ENCODE measurements at places on chromosomes 6 and 20. TPM values are rescaled to one million over a fixed set of nuclear protein-coding genes. Genes with fewer than 3 reads are reported as not detected.

- H3K27ac ChIP-seq, result no peak within 1 kb of the TSS
These were observed at the start of gene TCF21 for GRCh38 chr6:133888929-133889556. Gene TCF21, plus strand, starts transcription at chr6:133889113. Its CDS starts 285 bp downstream, at chr6:133889398.

- H3K4me1 ChIP-seq, result no peaks in the 10 kb centered on the region
- no peaks in the 10 kb centered on the region for H3K36me3 ChIP-seq
- H3K27ac ChIP-seq, result no peak overlapping the region
- no peaks in the 10 kb centered on the region for H3K27me3 ChIP-seq
These were observed 44.5 kb upstream of the GJE1 start for GRCh38 chr6:142087950-142088857.

DNA sequence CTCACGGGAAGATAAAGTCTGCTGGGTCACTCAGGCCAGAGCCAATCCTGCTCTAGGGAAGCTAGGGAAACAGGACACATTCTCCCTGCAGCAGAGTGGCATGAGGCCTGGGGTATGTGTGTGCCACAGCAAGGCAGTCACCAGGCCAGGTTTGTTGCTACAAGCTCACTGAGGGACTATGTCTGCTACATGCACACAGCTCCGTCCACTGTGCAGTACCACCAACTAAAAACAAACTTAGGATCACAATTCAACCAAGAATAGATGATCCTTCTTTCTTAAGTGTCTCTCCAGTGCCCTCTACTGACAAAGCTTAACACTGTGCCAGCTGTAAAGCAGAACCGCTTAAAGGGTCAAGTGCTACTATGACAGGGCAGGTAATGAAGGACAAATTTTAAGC is 192.5 kb downstream of the PTPRK start:
- no peaks in the 10 kb centered on the region for H3K27me3 ChIP-seq
- H3K4me3 ChIP-seq, result no peak overlapping the region
- no peaks in the 10 kb centered on the region for H3K36me3 ChIP-seq

GRCh38 chr6:166308033-166308768 is at the start of gene PRR18:
Gene PRR18, minus strand, starts transcription at chr6:166308392. Its CDS starts 250 bp downstream, at chr6:166308142.
- H3K27ac ChIP-seq, result peak within 1 kb of the TSS; percentile 48
- no peaks in the 10 kb centered on the region for H3K27me3 ChIP-seq
- H3K4me3 ChIP-seq, result peak within 1 kb of the TSS; percentile 67

DNA sequence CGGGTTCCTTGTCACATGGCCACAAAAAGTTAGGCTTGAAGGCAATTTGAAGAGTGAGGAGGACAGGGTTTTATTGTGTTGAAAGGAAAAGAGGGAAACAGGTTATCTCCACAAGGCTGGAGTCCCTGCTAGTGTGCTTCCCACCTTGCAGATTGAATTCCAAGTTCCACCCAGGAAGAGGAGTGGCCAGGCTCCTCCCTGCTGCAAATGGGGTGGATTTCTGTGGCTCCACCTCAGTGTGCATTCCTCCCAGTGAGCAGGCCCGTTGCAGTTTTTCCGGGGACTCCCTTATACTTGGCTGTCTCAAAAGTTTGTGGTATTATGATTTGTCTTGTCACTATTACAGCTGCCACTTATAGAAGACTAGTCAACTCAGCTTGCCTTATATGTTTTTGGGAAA is 281.8 kb upstream of the PLCB4 start:
- no peaks in the 10 kb centered on the region for H3K4me1 ChIP-seq
- H3K27ac ChIP-seq, result no peak overlapping the region
- H3K36me3 ChIP-seq, result no peaks in the 10 kb centered on the region
- DNase-seq, result no peak

GRCh38 chr6:161038229-161039031 is 46.9 kb downstream of the MAP3K4 start:
- H3K4me1 ChIP-seq, result peaks cover 29% of the 10 kb centered on the region
- no peaks in the 10 kb centered on the region for H3K27me3 ChIP-seq
- no peak overlapping the region for H3K4me3 ChIP-seq
- peak overlapping the region; percentile 72 for H3K27ac ChIP-seq

DNA sequence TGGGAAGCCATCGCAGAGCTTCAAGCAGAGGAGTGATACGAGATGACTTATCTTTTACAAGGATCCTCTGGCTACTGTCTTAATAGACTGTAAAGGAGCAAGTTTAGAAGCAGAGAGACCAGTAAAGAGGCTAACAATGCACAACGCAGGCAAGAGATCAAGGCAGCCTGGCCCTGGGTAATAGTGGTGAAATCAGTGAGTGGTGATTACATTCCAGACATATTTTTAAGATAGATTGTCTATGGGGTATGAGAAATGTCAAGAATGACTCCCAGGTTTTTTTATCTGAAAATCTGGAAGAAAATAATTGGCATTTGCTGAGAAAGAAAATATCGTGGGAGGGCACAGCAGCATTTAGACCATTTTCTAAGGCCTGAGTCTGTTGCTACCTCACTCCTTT is 213.6 kb upstream of the HTR1E start:
- DNase-seq, result no peak
- no peaks in the 10 kb centered on the region for H3K4me1 ChIP-seq
- H3K27ac ChIP-seq, result no peak overlapping the region
- no peaks in the 10 kb centered on the region for H3K36me3 ChIP-seq
- no peak overlapping the region for H3K4me3 ChIP-seq

- H3K36me3 ChIP-seq, result no peaks in the 10 kb centered on the region
- no peak for DNase-seq
- H3K4me3 ChIP-seq, result no peak overlapping the region
- no peaks in the 10 kb centered on the region for H3K27me3 ChIP-seq
- H3K27ac ChIP-seq, result no peak overlapping the region
- no peaks in the 10 kb centered on the region for H3K4me1 ChIP-seq
These were observed 532.1 kb upstream of the CHD6 start for GRCh38 chr20:42150230-42150629.

GRCh38 chr20:43942667-43943285 is 28.1 kb downstream of the TOX2 start:
- peak overlapping the region; percentile 50 for H3K4me3 ChIP-seq
- no peaks in the 10 kb centered on the region for H3K36me3 ChIP-seq
- peaks cover 19% of the 10 kb centered on the region for H3K4me1 ChIP-seq

GRCh38 chr20:37520419-37520955 is 563 bp upstream of the NNAT start:
- H3K27me3 ChIP-seq, result no peaks in the 10 kb centered on the region
- no peak overlapping the region for H3K27ac ChIP-seq
- H3K4me3 ChIP-seq, result no peak overlapping the region
- H3K36me3 ChIP-seq, result peaks cover 9% of the 10 kb centered on the region
- H3K4me1 ChIP-seq, result peaks cover 9% of the 10 kb centered on the region

The PPP1R16B gene
- 67.9 TPM for polyA plus RNA-seq

The VSX1 gene
- not detected for polyA plus RNA-seq
